ENCODE measurements at places on chromosomes 16 and 17. TPM values are rescaled to one million over a fixed set of nuclear protein-coding genes. Genes with fewer than 3 reads are reported as not detected.

DNA sequence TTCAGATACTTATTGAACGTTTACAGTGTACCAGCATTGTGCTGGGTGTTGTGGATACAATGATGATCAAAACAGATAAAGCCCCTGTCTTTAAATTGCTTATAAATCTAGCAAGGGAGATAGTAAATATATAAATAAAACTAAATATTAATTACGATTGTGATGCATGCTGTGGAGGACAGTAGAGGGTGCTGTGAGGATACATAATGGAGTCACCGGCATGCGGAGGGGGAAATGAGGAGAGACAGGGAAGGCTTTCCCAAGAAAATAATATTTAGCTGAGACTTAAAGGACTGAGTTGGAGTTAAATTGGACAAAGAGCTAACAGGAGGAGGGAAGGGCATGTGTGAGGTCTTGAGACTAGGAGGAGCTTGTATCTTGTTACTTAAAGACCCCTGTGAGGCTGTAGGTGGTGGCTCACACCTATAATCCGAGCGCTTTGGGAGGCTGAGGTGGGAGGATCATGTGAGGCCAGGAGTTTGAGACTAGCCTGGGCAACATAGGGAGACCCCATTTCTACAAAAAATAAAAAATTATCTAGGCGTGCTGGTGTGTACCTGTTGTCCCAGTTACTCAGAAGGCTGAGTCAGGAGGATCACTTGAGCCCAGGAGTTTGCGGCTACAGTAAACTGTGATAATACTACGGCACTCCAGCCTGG, 2.4 kb downstream of the DHRS7B start:
- H3K4me3 ChIP-seq = no peak overlapping the region
- no peaks in the 10 kb centered on the region for H3K27me3 ChIP-seq
- H3K27ac ChIP-seq = no peak overlapping the region
- H3K4me1 ChIP-seq = peaks cover 19% of the 10 kb centered on the region
- DNase-seq = no peak
- no peaks in the 10 kb centered on the region for H3K36me3 ChIP-seq

DNA sequence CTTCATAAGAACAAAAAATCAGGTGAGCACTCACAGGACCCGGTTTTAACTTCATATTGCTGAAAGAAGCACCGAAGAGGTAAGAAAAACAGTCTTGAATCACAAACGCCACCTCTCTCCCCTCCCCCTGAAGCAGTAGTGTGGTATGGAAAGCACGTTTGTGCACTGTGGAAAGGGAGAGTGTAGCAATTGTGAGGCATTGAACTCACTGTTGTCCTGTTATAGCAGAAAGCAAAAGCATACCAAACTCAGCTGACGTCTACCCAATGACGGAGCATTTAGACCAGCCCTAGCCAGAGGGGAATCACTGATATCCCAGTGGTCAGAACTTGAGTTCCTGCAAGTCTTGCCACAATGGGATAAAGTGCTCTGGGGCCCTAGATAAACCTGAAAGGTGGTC, 98.8 kb downstream of the DYNLRB2 start:
- no peak for DNase-seq
- H3K4me1 ChIP-seq = no peaks in the 10 kb centered on the region
- no peaks in the 10 kb centered on the region for H3K36me3 ChIP-seq
- no peak overlapping the region for H3K4me3 ChIP-seq
- H3K27me3 ChIP-seq = no peaks in the 10 kb centered on the region
- H3K27ac ChIP-seq = no peak overlapping the region

DNA sequence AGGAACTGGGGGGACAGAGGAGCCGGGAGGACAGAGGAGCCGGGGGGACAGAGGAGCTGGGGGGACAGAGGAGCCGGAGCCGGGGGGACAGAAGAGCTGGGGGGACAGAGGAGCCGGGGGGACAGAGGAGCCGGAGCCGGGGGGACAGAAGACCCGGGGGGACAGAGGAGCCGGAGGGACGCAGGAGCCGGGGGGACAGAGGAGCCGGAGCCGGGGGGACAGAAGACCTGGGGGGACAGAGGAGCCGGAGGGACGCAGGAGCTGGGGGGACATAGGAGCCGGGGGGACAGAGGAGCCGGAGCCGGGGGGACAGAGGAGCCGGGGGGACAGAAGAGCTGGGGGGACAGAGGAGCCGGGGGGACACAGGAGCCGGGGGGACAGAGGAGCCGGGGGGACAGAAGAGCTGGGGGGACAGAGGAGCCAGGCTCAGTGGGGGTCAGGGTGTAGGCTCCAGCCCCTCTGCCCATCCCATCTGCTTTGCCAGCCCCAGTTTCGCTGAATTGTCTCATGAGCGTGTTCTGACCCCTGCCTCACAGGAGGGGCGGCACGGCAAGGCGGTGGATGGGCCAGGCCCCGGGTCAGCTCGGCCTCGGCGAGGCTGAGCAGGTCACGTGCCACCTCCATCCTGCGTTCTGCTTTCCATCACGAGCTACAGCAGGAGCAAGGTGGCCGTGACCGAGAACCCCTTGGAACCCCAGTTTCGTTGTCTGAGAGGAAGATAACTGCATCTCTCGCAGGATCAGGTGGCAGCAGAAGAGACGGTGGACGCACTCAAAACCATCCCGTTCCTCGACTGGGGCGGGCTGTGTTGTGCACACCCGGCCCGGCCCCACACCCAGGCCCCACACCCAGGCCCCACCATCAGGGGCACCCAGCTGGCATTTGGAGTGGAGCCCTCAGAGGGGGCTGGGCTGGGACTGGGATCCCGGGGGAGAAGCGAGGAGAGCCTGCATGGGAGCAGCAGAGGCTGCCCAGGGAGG, 26.1 kb upstream of the CBFA2T3 start:
- no peak overlapping the region for H3K27ac ChIP-seq
- H3K36me3 ChIP-seq = no peaks in the 10 kb centered on the region
- no peaks in the 10 kb centered on the region for H3K27me3 ChIP-seq
- no peak for DNase-seq
- no peak overlapping the region for H3K4me3 ChIP-seq
- H3K4me1 ChIP-seq = no peaks in the 10 kb centered on the region

DNA sequence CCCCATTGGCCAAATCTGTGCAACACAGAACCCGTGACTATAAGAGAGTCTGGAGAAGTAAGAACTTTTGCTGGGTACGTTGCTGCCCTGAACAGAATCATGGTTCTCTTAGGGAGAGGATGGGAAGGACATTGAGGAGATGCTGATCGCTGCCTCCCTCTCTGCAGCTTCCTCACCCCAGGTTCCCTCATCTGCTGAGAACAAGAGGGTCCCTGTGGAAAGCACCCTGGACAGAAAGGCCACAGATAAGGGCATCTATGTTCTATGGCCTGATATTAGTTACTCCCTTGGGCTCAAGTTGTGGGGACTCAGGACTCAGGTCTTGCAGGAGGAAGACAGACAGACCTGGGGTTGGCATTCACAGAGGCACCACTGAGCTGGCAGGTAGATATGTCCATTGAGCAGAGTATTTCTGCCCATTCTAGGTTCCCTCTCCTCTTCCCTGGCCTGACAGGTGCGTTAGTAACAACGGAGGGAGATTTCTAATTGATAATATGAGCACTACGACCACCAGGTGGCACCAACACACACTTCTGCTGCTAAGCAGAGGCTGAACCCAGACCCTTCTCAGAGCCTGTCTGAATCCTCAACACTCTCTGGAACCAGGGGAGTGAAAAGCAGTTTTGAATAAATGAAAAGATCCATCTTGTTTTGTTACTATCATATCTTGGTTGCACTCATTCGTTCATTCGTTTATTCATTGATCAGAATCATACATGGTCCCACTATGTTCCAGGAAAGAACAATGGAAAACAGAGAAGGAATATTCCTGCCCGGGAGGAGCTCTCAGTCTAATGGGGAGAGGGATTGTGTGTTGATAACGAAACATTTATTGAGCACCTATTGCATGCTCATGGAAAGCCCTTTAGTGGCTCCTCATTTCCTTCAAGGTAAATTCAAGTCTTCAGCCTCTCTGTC, 56.4 kb downstream of the SLC6A2 start:
- no peak overlapping the region for H3K27ac ChIP-seq
- H3K36me3 ChIP-seq = no peaks in the 10 kb centered on the region
- H3K4me3 ChIP-seq = no peak overlapping the region
- H3K27me3 ChIP-seq = no peaks in the 10 kb centered on the region

DNA sequence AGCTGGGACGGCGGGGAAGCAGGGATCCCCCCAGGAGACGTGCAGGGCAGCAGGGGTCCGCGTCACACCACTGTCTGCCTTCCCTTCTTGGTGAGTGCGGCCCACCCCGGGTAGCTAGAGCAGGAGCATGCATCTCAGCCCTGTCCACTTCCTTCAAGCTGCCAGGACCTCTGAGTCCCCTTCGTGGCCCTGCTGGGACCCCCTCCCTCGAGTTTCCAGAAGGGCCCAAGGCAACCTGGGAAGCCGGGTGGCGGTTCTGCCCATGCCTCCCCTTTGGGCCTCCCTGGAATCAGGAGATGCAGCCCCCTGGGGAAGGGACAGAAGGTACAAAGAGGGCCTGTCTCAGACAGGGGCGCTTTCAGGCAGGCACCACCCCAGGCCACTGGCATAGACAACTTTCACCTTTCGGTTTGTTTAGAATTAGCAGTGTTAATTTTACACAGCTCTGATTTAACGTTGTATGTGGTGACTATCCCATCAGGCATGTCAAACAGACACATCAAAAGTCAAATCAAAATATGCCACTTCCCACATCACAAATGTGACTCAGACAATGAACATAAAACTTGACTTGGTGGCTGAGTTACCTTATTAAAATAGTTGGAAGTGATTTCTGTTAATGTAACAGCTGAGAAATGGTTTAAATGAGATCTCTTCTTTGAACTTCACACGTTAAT, 94.5 kb upstream of the METRNL start:
- H3K4me1 ChIP-seq = peaks cover 22% of the 10 kb centered on the region
- H3K36me3 ChIP-seq = no peaks in the 10 kb centered on the region
- no peak overlapping the region for H3K27ac ChIP-seq
- no peak for DNase-seq
- H3K4me3 ChIP-seq = no peak overlapping the region

DNA sequence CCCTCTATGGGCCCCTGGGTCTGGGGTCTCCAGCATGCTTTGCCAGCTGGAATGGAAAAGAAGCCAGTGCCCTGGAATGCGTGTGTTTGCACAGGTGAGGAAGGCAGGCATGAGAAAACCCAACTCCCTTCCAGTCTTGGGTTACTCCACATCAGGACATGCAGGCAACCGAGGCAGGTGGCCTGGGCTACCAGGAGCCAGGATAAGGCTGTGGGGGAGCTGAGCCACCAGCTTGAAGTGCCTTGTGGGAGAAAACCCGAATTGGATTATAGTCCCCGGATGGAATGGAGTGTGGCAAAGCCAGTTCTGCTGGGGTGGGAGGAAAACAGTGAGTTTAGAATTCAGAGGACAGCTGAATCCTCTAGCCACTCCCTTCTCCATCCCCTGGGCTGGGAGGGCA, 7.2 kb downstream of the SRCIN1 start:
- H3K36me3 ChIP-seq = no peaks in the 10 kb centered on the region
- H3K4me3 ChIP-seq = no peak overlapping the region
- H3K4me1 ChIP-seq = no peaks in the 10 kb centered on the region
- H3K27me3 ChIP-seq = peaks cover 4% of the 10 kb centered on the region

DNA sequence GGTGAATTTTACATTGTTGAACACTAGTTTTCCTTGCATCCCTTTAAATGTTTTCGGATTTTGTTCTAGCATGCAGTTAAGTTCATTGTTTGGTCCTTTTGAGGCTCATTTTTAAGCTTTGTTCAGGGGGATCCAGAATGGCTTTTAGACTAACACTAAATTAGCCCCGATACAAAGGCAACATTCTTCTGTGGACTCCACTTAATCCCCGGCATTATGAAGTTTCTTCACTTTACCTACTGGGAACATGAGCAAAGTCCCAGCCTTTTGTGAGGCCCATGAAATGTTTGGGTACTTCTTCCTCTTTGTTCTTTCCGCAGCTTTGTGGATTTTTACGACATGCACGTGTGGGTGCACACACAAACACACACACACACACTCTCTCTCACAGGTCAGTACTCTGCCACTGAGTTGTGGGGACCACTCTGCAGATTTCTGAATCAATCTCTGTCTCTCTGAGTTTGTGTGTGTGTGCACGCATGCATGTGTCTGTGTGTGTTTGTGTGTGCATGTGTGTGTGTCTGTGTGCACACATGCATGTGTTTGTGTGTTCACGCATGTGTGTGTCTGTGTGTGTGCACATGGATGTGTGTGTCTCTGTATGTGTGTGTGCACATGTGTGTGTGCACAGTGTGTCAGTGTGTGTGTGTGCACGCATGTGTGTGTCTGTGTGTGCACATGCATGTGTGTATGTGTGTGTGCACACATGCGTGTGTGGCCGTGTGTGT, 240.4 kb upstream of the TNRC6C start:
- no peaks in the 10 kb centered on the region for H3K4me1 ChIP-seq
- no peaks in the 10 kb centered on the region for H3K27me3 ChIP-seq
- no peaks in the 10 kb centered on the region for H3K36me3 ChIP-seq

DNA sequence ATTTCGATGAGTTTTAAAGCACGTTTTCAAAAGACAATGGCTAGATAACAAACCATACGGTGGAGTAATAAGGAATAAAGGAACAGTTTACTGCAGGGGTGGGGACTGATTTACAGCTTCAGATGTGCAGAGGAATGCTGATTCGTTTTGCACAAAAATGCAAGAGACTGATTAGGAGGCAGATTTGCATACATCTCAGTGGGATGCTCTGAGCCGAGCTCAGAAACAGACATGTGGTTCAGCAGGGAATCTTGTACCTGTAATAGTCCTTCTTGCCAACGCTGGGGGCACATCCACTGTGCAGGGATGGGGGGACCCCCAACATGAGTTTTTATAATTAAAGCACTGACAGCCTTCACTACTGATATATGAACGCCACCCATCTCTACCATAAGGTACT, 308.0 kb downstream of the GRIN2A start:
- no peak overlapping the region for H3K27ac ChIP-seq
- no peaks in the 10 kb centered on the region for H3K4me1 ChIP-seq
- DNase-seq = no peak
- no peaks in the 10 kb centered on the region for H3K36me3 ChIP-seq
- peaks cover 2% of the 10 kb centered on the region for H3K27me3 ChIP-seq

- no peaks in the 10 kb centered on the region for H3K4me1 ChIP-seq
- no peak for DNase-seq
- no peak overlapping the region for H3K27ac ChIP-seq
- H3K27me3 ChIP-seq = no peaks in the 10 kb centered on the region
Observed at GRCh38 chr17:72837335-72837734, 255.2 kb downstream of the SLC39A11 start.

GRCh38 chr16:13793841-13794409, 126.0 kb upstream of the ERCC4 start:
- H3K27me3 ChIP-seq = no peaks in the 10 kb centered on the region
- no peaks in the 10 kb centered on the region for H3K4me1 ChIP-seq
- no peaks in the 10 kb centered on the region for H3K36me3 ChIP-seq
- no peak for DNase-seq

DNA sequence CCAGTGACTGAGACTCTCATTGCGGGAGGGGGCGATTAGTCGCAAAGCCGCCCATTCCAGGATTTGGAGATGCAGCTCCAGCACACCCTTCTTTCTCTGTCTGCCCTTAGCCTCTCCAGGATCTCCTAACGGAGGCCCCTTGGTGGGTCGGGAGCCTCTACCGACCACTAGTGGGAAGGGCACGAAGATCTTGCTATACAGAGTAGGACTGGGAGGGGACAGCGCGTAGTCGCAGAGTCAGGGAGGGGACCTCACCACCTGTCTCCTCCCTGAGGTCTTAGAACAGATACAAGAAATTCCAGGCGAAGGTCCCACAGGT, 588 bp upstream of the SMTNL2 start:
- no peak overlapping the region for H3K27ac ChIP-seq
- DNase-seq = no peak
- no peaks in the 10 kb centered on the region for H3K4me1 ChIP-seq
- no peak overlapping the region for H3K4me3 ChIP-seq
- no peaks in the 10 kb centered on the region for H3K36me3 ChIP-seq

The KRT25 gene
- total RNA-seq = not detected

The ZNF75A gene
- total RNA-seq = 84.2 TPM

The MAP2K3 gene
- total RNA-seq = 62.9 TPM

The KRT9 gene
- not detected for total RNA-seq

The MRC2 gene
- total RNA-seq = 2.7 TPM

The CFAP52 gene
- total RNA-seq = not detected

The WDR59 gene
- 126 TPM for total RNA-seq

The CDH13 gene
- total RNA-seq = not detected

All from naive thymus-derived CD4-positive, alpha-beta T cell (primary cell).